ENCODE measurements at places on chromosomes 1 and 21.

GRCh38 chr1:118337346-118337745 lies 152.3 kb upstream of the SPAG17 start:
- no peak for DNase-seq

DNA sequence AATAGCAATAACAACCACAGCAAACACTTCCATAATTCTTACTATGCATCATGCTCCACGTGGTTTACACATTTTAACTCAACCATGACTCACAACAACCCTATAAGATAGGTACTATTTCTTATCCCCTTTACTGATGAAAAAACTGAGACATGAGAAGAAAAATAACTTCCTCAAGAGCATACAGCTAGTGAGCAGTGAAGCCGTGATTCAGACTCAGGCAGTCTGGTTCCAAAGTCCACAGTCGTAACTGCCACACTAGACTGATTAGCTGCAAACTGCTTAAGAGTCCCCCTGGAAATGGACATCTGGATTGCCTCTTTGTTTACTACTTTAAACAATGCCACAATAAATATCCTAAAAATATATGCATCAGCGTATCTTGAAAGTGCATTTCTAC lies 55.7 kb downstream of the PLD5 start:
- DNase-seq: no peak

GRCh38 chr1:38860454-38860795 lies 853 bp upstream of the RRAGC start:
- no peak for DNase-seq

DNA sequence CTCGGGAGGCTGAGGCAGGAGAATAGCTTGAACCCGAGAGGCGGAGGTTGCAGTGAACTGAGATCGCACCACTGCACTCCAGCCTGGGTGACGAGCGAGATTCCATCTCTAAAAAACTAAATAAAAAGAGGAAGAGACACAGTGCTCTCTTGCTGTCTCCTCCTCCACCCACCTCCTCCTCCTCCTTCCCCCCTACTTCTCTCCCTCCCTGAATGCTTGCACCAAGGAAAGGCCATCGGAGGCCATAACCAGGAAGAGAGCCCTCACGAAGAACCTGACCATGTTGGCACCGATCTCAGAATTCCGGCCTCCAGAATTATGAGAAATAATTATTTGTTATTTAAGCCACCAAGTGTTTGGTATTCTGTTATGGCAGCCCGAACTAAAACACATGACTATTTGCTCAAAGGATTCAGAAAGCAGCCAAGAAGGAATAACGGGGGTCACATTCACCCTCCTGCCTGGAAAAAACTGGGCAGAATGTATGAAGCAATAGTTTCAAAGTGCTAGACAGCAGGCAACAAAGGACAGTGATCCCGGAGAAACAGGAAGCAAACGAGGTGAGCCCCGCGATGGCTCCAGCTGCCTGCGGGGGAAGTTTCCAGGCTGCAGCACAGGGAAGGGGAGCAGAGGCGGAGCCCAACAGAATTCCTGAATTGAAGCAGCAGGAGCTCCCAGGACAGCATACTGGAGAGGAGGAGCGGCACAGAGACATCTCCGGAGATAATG lies 35.8 kb downstream of the LDLRAD1 start:
- DNase-seq: no peak

GRCh38 chr1:221429264-221429663 lies 312.6 kb downstream of the DUSP10 start:
- no peak for DNase-seq

Data from CD4-positive, alpha-beta memory T cell (primary cell).